ENCODE measurements at places on chromosomes 3 and 15.
A peak's percentile ranks its signal among the peaks of the same experiment; 100 is the strongest.

- DNase-seq: no peak
Observed at GRCh38 chr3:100106531-100107141, 7.7 kb downstream of the FILIP1L start.

DNA sequence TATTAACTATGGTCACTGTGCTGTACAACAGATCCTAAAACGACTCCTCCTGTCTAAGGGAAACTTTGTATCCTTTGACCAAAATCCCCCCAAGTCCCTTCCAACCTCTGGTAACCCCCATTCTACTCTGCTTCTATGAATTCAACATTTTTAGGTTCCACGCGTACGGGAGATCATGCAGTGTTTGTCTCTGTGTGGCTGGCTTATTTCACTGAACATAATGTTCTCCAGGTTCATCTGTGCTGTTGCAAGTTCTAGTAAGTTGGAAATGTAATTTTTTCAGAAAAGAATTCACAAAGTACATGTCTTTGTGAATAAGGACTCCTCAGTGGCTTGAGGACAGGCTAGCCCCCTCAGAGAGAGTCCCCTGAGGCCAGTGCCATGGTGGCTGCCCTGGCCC, 66.1 kb downstream of the ATP10A start:
- DNase-seq: no peak

- no peak for DNase-seq
Observed at GRCh38 chr3:59775761-59776325, 726.0 kb upstream of the CFAP20DC start.

DNA sequence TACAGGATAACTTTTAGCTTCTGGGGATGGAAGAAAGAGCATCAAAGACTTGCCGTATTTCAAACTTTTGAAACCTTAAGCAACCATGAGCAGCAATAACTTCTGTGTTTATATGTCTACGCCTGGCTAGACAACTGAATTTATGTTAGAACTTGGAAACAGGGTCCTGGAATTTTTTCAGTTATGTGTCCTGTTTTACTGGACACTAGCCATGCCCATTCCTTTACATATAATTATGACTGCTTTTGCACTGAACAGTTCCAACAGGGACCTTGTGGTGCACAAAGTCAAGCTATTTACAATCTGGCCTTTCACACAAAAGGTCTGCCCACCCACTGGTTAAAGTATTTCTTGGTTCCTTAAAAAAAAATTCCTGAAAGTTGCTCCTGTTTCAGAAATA, 37.1 kb downstream of the TJP1 start:
- no peak for DNase-seq

GRCh38 chr3:158789592-158789991, 12.3 kb upstream of the MFSD1 start:
- peak; percentile 64 for DNase-seq

- no peak for DNase-seq
Observed at GRCh38 chr15:55247766-55248427, 41.7 kb downstream of the RAB27A start.

DNA sequence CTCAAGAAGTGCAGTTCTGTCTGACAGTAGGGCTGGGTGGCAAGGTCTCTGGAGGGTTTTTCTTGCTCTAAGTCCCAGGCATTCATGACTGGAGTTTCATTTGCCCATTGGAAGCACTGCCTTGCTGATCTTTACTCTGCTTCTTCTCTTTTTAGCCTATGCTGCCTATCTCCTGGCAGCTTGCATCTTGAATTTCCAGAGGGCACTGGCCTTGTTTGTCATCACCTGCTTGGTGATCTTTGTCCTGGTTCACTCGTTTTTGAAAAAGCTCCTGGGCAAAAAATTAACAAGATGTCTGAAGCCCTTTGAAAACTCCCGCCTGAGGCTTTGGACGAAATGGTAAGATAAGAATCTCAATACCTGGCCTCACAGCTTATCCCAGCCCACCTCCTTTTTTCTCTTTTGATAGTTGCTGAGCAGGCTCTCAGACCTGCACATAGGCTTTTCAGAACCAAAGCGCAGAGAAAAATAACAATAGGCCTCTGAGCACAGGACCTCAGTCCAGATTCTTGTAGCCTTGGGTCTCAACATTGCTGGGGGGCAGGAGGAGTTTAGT, 10.9 kb downstream of the SLC28A2 start:
- DNase-seq: no peak

DNA sequence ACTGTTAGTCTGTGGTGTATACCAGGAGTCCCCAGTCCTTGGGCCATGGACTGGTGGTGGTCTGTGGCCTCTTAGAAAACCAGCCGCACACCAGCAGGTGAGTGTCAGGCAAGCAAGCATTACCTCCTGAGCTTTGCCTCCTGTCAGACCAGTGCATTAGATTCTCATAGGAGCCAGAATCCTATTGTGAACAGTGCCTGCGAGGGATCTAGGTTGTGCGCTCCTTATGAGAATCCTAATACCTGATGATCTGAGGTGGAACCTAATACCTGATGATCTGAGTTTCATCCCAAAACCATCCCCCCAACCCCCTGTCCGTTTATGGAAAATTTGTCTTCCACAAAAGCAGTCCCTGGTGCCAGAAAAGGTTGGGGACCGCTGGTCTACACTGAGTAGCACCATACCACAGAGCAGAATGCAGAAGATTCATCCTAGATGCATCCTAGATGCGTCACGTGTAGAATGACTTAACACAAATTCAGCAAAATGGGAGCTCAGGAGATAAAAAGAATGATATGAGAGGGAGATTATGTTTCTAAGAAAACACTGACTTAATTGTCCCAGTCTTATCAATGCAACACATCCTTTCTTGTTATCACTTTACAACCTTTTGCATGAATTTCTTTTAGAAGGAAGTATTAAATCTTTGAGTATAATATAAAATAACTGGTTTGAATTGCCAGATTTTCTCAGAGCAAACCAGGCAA, 28.5 kb downstream of the SELENOT start:
- no peak for DNase-seq

- peak; percentile 66 for DNase-seq
Observed at GRCh38 chr3:79032686-79033318, 735.0 kb downstream of the ROBO1 start.

DNA sequence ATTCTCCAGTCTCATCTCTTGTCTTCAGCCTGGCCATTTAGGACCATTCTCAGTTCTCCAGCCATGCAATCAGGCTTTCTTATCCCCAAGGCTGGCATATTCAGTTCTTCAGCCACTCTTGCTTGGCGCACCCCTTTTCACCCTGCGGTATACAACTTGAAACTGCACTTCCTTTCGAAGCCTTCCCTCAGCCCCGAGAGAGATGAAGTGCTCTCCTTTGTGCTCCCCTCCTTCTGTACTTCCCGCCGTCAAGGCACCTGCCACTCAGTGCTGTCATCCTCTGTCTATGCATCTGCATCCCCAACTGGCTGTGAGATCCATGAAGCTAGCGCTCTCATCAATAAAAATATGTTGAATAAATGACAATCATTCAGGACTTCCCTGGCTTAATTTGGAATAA, 45.7 kb downstream of the MORC1 start:
- no peak for DNase-seq

DNA sequence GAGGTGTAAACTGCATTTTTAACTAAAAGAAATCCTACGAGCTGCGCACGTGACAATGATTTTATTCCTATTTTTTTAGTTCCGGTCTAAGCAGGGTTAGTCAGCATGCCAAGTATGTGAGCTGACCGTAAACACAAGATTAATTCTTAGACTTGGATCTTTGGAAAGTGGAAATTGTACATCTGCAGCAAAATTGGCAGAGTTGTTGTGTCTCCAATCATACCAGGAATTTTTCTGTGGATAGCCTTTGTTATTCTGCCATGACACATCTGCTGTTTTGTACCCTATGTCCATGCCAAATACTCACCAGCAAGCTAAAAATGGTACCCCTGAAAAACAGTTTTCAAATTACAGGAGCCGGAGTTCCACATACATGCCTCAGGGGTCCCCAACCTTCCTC, 562.5 kb downstream of the UNC13C start:
- DNase-seq: no peak

DNA sequence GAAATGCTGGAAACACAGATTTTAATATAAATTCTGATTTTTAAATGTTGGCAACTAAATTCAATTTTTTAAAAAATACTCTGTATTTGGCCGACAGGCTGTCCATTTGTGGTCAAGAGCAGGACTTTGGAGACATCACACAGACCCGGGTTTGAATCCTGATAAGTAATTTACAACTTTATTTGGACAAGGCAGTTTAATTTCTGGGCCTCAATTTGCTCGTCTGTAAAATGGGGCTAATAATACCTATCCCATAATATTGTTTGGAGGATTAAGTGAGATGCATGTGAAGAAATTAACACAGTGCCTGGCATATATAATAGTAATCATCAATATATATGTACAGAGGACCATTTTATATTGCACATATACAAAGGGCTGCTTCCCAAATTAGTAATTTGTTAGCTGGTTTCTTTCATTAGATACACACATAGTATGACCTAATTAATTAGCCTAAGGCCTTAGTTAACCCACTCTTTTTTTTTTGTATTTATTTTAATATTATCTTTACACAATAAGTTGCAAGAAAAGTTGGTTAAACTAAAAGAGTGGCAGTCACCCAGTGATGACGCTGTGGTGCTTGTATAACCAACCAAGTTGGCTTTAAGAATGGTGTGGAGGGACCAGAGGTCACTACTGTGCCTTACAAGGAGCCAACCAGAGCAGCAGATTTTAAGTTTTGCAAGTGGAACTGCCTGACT, 665 bp downstream of the PIGB start:
- peak; percentile 6 for DNase-seq

DNA sequence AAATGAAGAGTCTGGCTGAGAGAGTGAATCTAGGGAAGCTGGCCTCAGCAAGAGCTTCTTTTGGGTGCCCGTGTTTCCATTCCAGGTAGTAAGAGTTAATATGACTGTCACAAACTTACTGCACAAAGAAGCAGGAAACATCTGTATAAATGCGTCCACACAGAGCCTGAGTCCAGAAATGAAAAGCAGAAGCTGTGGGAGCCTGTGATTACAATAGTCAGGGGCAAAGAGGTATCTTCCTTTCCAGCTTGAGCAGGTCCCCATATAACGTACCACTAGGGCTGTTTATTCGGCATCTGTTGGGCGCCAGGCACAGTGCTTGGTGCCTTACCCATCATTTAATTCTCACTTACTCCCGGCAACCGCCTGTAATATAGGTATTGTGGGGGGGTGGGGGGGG, 40.5 kb upstream of the B3GNT5 start:
- DNase-seq: no peak

DNA sequence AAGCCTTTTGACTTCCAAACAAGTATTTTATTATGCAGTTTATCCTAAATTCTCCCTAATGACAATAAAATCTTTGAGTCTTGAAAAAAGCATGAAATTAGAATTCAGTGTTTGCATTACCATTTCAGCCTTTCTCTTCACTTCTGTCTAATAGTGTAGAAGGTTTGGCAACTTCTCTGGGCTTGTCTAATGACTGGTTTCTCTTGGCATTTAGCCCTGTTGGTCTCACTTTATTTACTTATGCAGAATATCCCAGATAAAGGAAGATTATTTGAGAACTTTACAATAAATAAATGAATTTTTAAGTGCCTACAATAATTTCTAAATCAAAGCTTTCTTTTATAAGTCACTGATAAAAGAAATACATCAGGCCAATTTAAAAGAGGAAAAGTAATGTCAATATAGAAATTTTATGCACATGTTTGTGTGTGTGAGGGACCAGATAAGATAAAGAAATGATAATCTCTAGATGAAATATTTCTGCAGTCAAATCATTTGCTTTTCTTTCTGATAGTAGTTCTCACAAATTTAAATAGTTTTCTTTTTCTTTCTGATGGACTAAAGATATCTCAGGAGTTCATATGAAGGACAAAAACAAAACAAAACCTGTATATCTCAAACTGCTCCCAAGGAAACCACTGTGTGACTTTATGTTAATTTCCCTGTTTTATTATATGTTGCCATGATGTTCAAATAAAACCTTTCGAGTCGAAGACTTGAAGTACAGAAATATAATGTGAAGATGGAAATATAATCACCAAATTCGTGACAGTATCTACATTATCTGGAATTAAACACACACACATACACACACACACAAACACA, 533.1 kb upstream of the CBLB start:
- DNase-seq: no peak

GRCh38 chr3:98556164-98557130, 24.7 kb downstream of the GPR15 start:
- DNase-seq: no peak

- DNase-seq: no peak
Observed at GRCh38 chr3:50275141-50275995, 3.5 kb upstream of the LSMEM2 start.

DNA sequence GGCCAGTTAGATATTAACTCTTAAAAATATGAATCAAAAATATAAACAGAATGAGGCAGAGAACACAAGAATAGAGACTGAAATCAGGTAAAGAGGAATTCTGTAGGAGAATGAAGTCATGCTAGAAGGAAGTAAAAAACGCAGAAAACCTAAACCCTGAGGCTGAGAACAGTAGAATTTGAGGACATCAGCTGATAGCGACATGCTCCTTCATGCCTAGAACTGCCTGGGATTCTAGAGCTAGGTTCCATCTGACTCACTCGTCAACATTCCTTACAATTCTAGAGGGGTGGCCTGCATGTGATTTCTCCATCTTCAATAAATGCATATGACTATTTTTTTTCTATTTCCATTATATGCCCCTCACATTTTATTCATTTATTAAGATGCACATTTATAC, 343.0 kb downstream of the ROBO1 start:
- DNase-seq: no peak

- no peak for DNase-seq
Observed at GRCh38 chr15:73838831-73839426, 34.4 kb upstream of the TBC1D21 start.

DNA sequence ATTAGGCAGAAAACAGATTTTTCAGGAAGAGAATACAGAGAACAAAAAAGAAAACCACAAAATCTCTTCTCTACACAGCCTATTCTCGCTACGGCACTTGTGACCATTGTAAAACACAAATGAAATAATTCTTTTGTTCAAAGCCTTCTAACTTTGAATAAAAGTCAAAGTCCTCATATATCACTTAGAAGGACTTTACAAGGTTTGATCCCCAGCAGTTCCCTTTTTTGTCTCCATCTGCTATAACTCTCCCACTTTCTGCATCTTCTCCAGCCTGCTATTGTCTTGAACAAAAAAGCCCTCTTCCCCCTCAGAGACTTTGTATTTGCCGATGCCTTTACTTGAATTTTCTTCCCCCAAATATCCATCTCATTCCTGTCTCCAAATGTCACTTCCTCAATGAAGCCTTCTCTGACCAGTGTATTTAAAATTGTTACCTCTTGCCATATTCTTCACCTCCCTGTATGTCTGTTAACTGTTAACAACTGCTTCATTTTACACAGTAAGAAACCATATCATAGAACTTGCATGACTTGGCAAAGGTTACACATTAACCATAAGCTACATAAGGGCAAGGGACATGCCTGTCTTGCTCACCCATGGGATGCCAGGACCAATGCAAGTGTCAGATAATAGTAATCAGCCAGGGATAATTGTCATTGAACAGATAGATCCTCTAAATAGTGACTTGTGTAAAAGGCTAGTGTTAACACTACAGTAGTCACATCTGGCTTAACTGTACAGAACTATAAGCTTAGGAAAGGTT, 122.4 kb downstream of the CBLB start:
- DNase-seq: peak; percentile 63

- DNase-seq: no peak
Observed at GRCh38 chr3:11435440-11436165, 163.4 kb downstream of the ATG7 start.

Measured in ACHN (cell line).